ENCODE measurements at places on chromosomes 13 and 19.

DNA sequence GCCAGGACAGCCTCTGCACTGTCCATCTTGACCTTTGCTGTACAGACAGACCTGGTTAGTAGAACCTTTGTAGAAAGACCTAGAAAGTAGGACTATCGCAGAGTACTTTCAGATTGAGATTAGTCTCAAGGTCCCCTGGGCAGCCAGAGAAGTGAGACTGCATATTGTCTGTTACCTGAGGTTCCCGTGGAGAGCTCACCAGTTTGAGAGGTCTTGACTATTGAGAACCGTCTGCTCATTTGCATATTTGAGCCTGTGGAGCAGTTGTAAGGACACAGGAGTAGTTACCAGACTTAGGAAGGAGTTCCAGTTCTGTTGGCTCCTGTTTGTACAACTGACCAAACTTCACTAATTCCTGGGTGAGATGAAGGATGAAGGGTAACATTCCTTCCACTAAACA, 66.2 kb downstream of the SPATA13 start:
- DNase-seq: no peak

DNA sequence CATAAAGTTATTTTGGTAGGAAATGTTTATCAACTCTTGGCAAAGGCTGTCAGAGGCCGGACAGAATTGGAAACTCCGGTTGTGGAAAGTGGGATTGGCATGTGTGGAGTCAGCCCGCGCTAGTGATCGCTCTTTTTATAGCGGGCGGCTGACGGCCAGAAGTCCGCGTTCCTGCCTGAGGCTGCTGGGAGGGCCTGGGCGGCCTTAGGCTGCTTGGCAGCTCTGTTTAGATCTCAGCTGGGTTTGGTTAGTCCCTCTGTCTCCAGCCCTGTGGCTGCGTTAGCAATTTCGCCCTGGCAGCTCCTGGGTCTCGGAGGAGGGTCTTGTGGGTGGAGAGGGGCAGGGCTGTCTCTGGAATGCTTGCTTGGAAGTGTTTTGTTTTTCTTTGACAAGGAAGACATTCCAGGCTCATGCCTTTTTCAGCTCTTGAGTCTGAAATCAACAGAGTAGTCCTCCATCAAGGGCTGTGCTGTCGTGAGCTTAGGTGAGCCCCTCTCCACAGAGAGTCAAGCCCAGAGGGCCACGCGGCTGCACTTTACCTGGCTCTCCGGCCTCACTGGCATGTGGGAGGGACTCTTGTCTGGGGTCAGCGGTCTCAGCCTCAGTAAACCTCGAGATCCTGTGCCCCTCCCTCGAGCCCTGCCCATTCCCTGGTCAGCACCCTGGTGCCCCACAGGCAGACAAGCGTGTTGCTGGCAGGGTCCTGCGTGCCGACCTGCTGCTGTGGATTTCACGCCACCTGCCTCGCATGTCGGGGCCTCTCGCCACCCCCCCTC, 22.5 kb downstream of the DOT1L start:
- no peak for DNase-seq

GRCh38 chr19:33437821-33438671, 64.5 kb downstream of the CEBPG start:
- DNase-seq: no peak

DNA sequence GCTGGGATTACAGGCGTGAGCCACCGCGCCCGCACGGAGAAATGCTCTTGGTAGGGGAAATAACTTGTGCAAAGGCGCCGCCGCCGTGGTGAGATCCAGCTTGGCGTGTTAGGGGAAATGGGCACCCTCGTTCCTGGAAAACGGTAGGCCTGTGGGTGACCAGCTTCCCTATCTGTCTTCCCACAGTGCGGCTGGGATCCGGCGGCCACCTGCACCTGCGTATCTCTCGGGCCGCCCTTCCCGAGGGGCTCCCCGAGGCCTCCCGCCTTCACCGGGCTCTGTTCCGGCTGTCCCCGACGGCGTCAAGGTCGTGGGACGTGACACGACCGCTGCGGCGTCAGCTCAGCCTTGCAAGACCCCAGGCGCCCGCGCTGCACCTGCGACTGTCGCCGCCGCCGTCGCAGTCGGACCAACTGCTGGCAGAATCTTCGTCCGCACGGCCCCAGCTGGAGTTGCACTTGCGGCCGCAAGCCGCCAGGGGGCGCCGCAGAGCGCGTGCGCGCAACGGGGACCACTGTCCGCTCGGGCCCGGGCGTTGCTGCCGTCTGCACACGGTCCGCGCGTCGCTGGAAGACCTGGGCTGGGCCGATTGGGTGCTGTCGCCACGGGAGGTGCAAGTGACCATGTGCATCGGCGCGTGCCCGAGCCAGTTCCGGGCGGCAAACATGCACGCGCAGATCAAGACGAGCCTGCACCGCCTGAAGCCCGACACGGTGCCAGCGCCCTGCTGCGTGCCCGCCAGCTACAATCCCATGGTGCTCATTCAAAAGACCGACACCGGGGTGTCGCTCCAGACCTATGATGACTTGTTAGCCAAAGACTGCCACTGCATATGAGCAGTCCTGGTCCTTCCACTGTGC, 2.4 kb downstream of the GDF15 start:
- DNase-seq: peak; percentile 90

- no peak for DNase-seq
These were observed 155.3 kb downstream of the KCNRG start for GRCh38 chr13:50170447-50171037.

DNA sequence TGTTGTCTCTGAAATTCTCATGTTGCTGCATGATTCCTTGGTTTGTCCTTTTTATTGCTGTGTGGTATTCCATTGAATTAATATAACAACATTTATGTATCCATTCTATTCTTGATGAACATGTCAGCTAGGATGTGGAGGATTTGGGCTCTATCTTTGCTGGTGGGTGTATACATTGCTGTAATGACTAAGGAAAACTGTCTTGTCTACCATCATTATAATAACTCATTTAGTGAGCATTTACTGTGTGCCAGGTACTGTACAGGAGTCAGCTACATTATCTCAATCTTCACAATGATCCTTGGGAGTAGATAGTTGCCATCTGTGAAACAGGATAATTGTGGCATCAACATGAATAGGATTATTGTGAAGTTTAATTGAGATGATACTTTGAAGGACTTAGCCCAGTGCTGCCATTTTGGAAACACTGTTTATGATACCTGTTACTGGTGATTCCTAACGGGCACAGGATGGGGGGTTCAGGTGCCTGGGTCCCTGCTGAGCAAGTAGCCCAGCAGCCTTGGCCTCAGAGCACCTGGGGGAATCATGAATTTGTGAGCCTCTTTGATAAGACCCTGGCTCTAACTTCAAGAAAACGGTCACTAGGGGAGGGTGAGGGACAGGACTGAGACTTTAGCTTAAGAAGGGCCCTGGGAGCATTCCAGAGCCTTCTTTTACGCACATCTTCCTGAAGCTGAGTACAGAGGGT, 1.8 kb upstream of the CCNE1 start:
- DNase-seq: no peak

DNA sequence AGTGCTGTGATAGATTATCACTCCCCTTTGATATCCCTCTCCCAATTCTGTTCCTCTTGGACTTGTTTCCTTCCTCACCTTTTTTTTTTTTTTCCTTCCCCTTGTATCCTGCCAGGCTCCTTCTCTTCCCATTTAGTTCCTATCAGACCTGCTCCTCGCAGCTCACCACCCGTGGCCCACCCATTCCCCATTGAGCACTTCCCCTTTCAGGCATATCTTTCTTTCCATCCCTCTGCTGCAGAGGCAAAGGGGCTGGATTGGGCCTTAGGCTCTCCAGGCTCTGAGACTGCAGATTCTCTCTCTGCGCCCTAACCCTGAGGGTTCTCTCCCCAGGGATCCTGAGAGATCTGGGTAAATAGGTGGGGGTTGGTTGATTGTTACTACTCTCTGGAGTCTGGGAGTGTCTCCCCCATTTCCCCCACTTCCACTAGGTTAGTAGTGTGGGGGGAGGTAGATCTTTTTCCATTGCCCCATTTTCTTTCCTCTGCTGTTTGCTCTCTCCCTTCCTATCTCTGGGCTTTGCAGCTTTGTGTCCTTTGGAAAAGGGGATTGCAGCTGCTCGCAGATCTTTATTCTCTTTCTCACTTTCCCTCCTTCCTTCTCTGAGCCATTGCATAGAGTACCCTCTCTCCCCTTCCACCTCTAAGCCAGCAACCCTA, 2.3 kb downstream of the ARHGAP35 start:
- peak; percentile 20 for DNase-seq

DNA sequence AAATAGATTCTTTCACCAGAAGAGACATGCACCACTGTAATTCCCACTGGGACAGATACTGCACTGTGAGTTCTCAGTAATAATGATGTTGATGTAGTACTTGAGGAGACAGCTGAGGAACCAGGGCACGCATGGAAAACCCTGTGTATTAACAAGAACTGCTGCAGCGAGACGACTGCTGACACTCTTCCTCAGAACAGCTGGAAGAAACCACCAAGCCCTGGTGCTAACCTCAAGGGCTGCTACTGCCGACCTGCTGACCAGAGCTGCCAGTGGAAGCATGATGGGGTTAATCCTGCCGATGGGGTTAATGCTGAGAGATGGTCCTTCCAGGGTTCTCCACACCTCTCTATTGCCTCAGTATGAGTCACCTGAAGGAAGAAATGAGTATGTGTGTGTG, 45.6 kb downstream of the EDNRB start:
- no peak for DNase-seq

- no peak for DNase-seq
These were observed 11.5 kb upstream of the CCDC97 start for GRCh38 chr19:41298348-41298964.

DNA sequence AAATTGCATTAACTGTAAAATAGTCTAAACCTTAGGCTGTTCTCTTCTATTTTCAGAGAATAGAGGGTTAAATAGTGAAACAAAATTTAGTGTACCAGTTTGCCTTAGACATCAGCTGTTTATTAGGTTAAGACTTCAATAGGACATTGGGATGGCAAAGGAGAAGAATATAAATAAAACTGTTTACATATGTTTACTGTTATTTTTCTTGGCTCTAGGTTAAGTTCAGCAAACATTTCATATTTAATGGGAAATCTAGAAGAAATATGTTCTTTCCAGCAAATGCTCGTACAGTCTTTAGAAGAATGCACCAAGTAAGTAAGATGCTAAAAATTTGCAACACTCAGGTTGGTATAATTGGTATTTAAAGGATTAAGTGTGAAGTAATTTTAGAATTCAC, 76.5 kb upstream of the TEX29 start:
- DNase-seq: no peak

GRCh38 chr19:44848036-44848811, 2.1 kb downstream of the NECTIN2 start:
- DNase-seq: no peak

DNA sequence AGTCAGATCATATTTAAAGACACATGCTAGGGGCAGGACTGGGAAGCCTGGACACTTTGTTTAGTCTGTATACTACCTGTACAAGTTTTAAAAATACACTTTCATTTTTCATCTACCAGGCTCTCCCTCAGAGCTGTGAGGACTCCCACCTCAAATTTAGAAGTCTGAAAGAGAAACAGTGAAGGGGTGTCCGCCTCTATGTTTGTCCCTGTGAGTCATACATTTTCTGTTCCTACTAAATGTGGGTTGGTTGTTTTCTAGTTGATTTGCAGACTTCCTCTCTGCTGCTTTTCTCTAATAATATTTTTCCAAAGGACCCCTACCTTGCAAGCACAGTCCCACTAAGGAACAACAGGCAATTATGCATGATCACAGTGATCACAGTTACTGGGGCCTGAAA, 110.5 kb downstream of the ENOX1 start:
- DNase-seq: no peak

GRCh38 chr13:32845952-32846950, 170.0 kb upstream of the KL start:
- DNase-seq: no peak

- no peak for DNase-seq
These were observed 34.7 kb downstream of the COL4A1 start for GRCh38 chr13:110272227-110272626.

DNA sequence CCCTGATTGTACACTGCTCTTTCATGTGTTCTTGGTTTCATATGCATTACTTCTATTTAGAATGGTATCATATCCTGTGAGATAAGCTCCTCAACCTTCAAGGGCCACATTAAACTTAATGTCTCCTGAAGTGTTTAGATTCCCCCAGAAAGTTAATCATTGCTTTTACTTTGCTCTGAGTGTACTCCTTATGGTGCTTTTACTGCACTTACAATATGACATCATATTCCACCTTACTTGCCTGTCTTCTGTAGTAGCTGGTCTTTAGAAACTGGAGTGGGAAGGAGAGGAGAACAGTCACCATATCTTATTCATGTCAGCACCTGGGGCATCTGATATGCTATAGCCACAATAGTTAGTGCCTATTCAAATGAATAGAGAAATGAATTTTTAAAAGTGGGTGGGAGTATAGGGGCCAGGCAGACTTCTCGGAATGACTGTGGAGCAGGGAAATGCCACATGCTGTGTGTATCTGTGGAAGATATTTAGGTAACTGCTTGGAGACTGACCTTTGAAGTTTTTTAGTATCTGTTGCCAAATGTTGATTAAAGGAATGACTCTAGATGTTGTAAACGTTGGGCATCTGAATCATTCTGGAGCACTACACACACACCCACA, 40.2 kb downstream of the SLAIN1 start:
- DNase-seq: no peak

DNA sequence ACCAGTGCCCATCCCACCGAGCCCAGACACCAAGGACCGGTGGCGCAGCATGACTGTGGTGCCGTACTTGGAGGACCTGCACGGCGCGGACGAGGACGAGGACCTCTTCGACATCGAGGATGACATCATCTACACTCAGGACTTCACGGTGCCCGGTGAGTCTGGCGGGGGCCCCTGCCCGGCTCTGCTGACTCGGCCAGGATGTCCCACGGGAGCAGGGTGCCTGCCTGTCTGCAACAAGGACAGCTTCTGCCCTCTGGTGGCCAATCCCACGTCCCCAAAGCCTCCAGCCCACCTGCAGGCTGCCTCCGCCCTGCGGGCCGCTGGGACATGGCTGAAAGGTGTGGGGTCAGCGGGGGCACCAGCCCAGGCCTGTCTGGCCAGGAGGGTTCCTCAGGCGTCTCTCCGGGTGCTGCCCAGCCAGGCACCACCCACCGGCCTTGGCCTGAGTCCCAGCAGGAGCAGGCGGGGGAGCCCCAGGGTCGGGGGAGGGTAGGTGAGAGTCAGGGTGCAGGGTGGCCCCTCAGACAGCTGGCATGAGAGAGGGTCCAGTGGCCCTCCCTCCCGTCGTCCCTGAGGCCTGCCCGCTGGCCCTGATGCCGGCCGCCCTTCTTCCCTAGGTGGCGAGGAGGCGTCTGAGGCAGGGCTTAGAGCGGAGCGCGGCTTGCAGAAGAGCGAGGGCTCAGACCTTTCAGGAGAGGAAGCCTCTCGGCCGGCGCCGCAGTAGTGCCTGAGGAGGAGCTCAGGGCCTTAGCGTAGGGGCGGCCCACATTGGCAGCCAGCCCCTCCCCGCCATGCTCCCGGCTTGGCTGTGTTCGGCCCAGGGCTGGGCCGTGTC, 14.6 kb downstream of the CBARP start:
- no peak for DNase-seq

- DNase-seq: no peak
These were observed 29.9 kb upstream of the RNF113B start for GRCh38 chr13:98206946-98207345.

DNA sequence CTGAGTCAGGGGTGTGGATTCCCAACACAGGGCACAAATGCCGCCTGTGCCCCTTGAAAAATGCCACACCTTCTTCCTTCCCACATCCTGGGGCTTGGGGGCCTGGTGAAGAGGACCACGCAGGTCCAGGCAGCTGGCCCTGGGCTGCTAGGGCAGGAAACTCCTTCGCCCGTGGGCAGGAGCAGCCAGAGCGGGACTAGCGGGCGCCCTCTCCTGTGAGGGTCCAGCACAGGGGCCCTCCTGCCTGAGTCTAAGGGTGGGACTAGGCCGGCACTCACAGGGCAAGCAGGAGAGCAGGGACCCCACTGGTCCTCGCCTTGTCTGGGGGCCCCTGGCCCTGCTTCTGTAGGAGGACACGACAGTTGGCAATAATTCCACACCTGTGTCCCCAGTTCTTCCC, 7.5 kb upstream of the CEBPA start:
- no peak for DNase-seq

GRCh38 chr13:108325863-108326262, 56.3 kb downstream of the TNFSF13B start:
- DNase-seq: no peak

Data from K562 (cell line).